ENCODE measurements at places on chromosomes 11 and 22. TPM values are rescaled to one million over a fixed set of nuclear protein-coding genes. Genes with fewer than 3 reads are reported as not detected.

Gene RASL10A
- total RNA-seq, result 1.1 TPM

Gene TRMU
- 86.4 TPM for total RNA-seq

Gene ARRB1
- total RNA-seq, result 61.8 TPM

Gene TNNT3
- total RNA-seq, result 16.7 TPM

Gene CSRP3
- not detected for total RNA-seq

Gene PRSS23
- total RNA-seq, result 0.28 TPM

DNA sequence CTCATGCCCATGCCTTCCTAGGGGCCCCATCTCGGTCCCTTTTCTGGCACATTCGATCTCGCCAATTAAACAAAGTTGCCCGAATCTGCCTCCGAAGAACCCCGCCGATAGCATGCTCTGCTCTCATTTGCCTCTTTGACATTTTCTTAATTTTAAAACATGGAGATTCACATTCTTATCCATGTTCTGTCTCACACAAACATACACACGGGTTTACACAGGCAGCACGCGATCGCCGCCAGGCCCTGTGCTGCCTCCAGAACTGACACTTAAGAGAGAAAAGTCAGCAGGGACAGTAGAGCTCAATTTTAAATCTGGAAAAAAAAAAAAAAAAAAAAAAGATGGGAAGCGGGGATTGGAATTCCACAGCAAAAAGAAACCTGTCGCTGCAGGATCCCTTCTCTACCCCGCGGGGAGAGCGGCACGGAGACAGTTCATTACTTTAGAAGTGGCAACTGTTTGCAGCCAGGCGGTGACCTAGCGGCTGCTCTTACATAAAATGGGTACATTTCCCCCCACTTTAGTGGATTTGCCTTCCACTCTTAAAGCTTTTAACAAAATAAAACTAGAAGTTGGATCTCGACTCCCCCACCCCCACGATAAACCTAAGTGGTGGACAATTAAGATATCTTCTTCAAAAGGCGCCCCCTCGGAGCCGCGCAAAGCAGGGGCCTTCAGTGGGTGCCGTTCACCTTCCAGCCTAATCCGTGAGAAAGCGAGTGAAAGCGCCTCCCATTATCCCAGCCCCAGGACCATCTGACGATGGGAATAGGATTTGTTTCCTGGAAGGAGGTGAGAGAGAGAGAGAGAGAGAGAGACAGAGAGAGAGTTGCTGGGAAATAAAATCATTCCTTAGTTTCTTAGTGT is 13.7 kb downstream of the PAX6 start:
- H3K27ac ChIP-seq, result peak overlapping the region; percentile 43
- peak overlapping the region; percentile 37 for H3K4me3 ChIP-seq
- H3K27me3 ChIP-seq, result peaks cover 76% of the 10 kb centered on the region
- H3K36me3 ChIP-seq, result peaks cover 6% of the 10 kb centered on the region
- H3K4me1 ChIP-seq, result peaks cover 7% of the 10 kb centered on the region

- DNase-seq, result no peak
- no peak overlapping the region for H3K27ac ChIP-seq
- H3K4me1 ChIP-seq, result no peaks in the 10 kb centered on the region
- H3K4me3 ChIP-seq, result no peak overlapping the region
- no peaks in the 10 kb centered on the region for H3K36me3 ChIP-seq
Observed at GRCh38 chr11:126838779-126839178, 161.8 kb downstream of the KIRREL3 start.

- H3K36me3 ChIP-seq, result no peaks in the 10 kb centered on the region
- no peak overlapping the region for H3K4me3 ChIP-seq
- no peaks in the 10 kb centered on the region for H3K4me1 ChIP-seq
- DNase-seq, result no peak
Observed at GRCh38 chr22:17407643-17408042, 38.4 kb downstream of the CECR2 start.

- no peaks in the 10 kb centered on the region for H3K36me3 ChIP-seq
- no peak overlapping the region for H3K27ac ChIP-seq
- no peaks in the 10 kb centered on the region for H3K27me3 ChIP-seq
- peak overlapping the region; percentile 18 for H3K4me3 ChIP-seq
- H3K4me1 ChIP-seq, result peaks cover 16% of the 10 kb centered on the region
- DNase-seq, result no peak
Observed at GRCh38 chr11:12288931-12289666, 88.3 kb upstream of the PARVA start.

DNA sequence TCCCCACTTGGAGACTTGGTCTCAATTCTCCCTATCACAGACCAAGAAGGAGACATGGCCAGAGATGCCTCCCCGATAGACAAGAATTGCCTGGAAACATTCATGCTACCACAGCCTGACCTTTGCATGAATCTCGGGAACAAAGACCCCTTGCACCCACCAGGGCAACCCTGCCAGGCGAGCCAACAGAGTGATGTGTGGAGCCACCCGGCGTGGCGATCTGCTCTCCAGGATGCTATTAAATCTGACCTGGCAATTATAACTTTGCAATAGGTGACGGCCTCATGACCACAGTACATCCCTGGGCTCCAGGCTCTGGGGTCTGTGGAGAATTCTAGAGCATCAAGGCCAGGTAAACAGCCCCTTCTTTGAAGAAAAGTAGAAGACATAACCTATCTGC is 31.1 kb upstream of the MN1 start:
- peaks cover 6% of the 10 kb centered on the region for H3K36me3 ChIP-seq
- no peak for DNase-seq
- H3K4me1 ChIP-seq, result peaks cover 19% of the 10 kb centered on the region
- H3K27me3 ChIP-seq, result no peaks in the 10 kb centered on the region
- H3K4me3 ChIP-seq, result peak overlapping the region; percentile 73
- peak overlapping the region; percentile 86 for H3K27ac ChIP-seq

DNA sequence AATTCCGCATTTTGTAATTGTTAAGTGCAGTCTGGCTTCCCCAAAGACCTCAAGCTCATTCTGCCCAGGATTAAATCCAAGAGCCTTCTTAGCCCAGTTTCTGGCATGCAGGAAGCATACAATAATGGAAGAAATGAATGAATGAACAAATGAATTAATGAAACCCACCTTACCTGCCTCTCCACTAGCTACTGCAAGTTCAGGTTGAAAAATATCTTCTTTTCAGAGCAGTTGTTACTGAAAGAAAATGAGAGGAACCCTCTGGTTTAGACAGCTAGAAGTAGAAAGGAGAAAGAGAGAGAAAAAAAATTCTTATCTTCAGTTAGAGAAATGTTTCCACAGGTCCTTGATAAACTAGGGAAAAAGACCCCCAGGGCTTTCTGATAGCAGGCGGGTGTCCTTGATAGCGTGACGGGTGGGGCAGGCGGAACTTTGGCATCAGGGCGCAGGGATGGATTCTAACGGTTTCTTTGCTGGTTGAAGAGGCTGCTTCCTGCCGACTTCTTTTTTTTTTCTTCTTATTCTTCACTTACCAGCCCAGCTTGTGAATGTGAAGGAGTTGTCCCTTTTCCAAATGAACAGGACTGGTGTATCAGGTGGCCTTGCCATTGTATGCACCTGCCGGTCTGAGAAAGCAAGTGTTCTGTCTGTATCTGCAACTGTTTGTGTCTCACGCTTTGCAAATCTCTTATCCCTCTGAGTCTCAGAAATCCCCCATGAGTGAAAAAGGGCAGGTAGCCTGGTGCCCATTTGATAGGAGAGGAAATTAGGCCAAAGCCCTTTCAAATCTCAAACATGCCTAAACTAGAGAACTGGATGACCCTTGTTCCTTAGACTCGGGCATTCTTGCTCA is 10.0 kb downstream of the LMO2 start:
- H3K36me3 ChIP-seq, result no peaks in the 10 kb centered on the region
- peaks cover 4% of the 10 kb centered on the region for H3K4me1 ChIP-seq
- DNase-seq, result no peak
- peaks cover 62% of the 10 kb centered on the region for H3K27me3 ChIP-seq
- no peak overlapping the region for H3K4me3 ChIP-seq

DNA sequence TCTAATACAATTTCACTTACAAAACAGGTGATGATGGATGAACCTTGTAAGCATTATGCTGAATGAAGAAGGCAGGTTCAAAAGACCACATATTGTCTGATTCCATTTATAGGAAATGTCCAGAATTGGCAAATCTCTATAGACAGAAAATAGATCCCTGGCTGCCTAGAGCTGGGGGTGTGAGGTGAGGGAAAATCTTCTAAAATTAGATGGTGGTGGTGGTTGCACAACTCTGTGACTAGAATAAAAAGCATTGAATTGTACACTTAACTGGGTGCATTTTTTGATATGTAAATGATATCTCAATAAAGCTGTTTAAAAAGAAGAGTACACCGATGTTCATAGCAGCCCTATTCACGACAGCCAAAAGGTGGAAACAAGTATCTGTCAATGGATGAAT is 16.7 kb upstream of the CRY2 start:
- peaks cover 18% of the 10 kb centered on the region for H3K27me3 ChIP-seq
- H3K27ac ChIP-seq, result no peak overlapping the region
- peaks cover 10% of the 10 kb centered on the region for H3K36me3 ChIP-seq

GRCh38 chr11:11435635-11436034 is 82.6 kb upstream of the CSNK2A3 start:
- no peaks in the 10 kb centered on the region for H3K27me3 ChIP-seq
- no peak overlapping the region for H3K4me3 ChIP-seq
- H3K27ac ChIP-seq, result no peak overlapping the region
- no peak for DNase-seq
- H3K4me1 ChIP-seq, result no peaks in the 10 kb centered on the region
- no peaks in the 10 kb centered on the region for H3K36me3 ChIP-seq

Measured in activated naive CD8-positive, alpha-beta T cell treated with anti-CD3 and anti-CD28 coated beads, Interleukin-2, amount 10 ng/mL, durations not matched to agents 7 days and 5 days (primary cell).